ENCODE measurements at places on chromosomes 4 and X.

GRCh38 chr4:154497889-154498288 is 6.3 kb upstream of the DCHS2 start:
- no peak for DNase-seq

DNA sequence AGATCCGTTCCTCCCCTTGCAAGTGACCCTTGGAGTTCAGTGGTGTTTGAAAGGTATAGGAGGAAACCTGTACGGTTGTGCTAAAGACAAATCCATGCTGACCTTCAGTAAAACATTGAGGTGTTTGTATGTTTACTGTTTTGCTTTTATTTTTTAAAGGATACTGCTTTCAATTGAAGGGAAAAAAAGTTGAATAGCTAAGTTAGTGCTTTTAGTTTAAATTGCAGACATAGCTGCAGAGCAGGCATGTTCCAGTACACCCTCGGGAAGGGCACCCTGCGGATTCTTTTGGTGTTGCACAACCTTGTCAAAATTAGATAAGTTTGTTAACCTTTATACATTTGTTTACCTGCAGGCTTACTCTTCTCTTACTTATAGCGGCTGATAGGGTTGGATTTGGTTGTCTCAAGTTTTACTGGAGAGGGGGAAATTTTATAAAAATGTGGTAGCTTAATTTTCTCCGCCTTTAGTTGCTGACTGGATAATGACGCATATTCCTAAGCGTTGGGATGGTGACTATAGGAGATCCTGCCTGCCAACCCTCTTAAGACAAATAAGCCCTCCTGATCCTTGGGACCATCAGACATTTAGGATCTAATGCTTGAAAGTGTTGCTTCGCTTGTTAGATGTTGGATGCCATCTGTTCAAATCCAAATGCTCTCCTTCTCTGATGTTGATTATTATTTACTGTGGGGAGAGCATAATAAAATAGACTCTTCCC is 2.0 kb downstream of the RAPGEF2 start:
- DNase-seq: peak; percentile 5

DNA sequence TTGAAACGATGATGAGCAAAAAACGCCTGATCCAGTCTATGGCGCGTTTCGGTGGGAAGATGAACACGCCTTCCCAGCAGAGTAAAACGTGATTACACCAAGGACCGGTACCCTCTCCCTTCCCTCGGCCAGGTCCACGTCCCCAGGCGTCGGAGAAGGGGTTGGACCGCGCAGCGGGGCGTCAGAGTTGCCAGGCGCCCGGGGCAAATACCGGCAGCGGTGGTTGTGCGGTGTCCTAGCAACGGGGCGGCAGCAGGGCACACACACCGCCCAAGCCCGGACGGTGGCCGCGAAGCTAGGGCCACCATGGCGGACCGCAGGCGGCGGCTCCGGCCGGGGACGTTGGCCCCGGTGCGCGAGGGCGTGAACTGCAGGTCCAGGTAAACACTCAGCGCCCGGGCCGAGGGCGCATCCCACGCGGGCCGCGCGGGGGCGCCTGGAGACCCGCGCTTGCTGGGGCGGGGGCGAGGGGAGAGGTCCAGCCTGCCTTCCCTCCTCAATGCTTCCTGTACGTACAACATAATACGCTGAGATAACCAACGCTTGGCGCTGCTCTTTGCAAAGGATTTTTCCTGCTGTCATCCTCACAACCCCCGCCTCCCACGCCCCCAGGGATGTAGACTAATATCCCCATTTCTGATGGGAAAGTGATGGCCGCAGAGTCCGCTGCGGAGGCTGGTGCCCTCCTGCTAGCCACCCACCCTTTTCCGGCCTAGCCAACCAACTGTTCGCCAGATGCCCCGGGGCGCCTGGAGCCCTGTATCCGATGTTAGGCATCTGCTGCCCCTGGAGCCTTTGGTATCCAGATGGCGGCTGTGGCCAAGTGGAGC is at the start of gene FAM47E:
FAM47E (plus strand) TSS at position 281 of the 830 bp plus-strand sequence; CDS start at position 307, 26 bp downstream.
- peak; percentile 51 for DNase-seq

GRCh38 chrX:100663642-100664041 is 19.6 kb downstream of the SRPX2 start:
- DNase-seq: no peak

GRCh38 chr4:9870165-9870790 is 88.8 kb downstream of the DRD5 start:
- no peak for DNase-seq

GRCh38 chr4:149113804-149114430 is 671.7 kb upstream of the NR3C2 start:
- DNase-seq: no peak

DNA sequence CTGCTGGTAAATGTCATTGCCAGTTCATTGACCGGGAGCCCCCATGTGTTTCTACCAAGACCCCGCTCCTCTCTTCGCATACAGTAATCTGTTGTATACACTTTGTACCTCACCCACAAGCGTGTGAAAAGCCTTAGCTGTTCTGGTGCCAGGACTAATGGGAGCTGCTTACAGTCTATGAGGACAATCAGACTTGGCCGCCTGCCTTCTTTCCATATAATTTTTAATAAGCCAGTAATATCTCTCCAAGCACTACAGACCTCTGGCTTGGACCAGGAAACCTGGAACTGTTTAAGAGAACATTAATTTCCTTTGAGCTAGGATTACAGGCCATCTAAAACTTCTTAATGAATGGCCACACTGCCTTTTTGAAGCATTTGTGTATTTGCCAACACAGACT is 149.7 kb upstream of the MSX1 start:
- no peak for DNase-seq

DNA sequence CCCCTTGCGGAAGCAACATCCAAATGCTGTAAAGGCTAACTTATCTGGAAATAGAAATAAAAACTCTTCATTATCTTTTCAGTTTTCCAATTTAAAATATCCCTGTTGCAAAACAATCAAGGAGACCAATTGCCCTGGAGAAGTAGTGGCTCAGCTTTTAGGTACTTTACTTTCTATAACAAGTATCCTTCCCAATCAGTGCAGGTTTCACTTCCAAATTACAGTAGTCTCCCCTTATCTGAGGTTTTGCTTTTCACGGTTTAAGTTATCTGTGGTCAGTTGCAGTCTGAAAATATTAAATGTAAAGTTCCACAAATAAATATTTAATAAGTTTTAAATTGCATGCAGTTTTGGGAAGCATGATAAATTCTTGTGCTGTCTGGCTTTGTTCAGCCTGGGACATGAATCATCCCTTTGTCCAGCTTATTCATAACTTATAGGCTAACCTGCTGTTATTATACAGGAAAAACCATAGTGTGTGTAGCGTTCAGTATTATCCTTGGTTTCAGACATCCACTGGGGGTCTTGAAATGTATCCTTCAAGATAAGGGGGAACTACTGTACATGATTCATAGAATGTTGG is 973.1 kb upstream of the GRID2 start:
- DNase-seq: no peak

GRCh38 chr4:71184195-71184781 is 154.5 kb upstream of the SLC4A4 start:
- peak; percentile 7 for DNase-seq

- DNase-seq: no peak
Measured at GRCh38 chr4:123871341-123871740, 474.7 kb downstream of the SPRY1 start.

DNA sequence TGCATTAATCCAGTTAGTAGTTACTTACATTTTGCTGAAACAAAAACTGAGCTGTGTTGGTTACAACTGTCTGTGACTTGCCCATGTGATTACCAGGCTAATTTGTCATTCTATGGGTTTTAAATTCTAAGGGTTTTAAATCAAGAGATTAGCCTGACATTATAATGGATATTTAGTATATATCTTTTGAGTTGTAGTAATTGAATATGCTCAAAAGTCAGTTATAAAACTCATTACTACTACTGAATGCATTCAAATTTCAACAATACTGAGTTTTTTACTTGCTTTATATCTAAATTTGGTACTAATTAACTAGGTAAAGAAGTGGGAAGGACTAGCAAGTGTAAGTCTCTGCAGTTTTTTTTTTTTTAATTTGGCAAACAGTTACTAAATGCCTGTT is 14.7 kb downstream of the LARP7 start:
- DNase-seq: no peak

GRCh38 chrX:150450519-150451177 is 87.5 kb downstream of the MAMLD1 start:
- DNase-seq: no peak

- DNase-seq: no peak
Measured at GRCh38 chrX:138885886-138886285, 174.4 kb upstream of the FGF13 start.

- no peak for DNase-seq
Measured at GRCh38 chr4:128603081-128603480, 206.4 kb upstream of the JADE1 start.

- no peak for DNase-seq
Measured at GRCh38 chr4:79852305-79852730, 220.7 kb downstream of the ANTXR2 start.

- DNase-seq: no peak
Measured at GRCh38 chr4:2390784-2391421, 27.5 kb downstream of the ZFYVE28 start.

DNA sequence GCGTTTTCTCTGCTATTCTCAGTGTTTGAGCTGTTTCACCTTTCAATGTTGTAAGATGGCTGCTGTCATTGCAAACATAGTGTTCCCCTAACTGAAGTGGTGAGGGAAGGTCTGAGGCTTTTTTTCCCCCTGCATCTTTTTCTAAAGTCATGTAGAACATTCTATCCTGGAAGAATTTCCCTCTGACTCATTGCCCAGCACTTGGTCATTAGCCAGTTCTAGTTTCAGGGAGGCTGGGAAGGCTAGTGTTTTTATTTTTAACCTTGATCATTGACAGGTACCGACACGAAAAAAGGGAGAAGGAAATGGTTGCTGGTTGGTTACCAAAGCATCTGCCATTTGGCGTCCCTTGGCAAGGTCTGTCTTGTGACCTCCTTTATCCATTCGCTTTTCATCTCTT is 6.6 kb downstream of the LANCL3 start:
- DNase-seq: no peak

DNA sequence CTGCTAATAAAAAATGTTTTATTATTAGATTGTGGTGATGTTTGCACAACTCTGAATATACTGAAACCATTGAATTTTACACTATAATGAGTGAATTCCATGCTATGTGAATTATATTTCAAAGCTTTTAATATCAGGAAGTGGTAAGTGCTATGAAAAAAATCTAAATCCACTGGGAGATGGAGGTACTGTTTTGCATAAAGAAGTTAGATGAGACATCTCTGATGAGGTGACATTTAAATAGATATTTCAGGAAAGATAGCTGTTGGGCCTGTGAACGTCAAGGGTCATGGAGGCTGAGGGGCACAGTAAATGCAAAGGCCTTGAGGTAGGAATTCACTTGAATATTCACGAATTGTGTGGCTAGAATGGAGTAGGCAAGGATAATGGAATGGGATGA is 12.3 kb downstream of the DCUN1D4 start:
- no peak for DNase-seq

GRCh38 chrX:81377329-81377728 is 175.4 kb downstream of the SH3BGRL start:
- DNase-seq: no peak

DNA sequence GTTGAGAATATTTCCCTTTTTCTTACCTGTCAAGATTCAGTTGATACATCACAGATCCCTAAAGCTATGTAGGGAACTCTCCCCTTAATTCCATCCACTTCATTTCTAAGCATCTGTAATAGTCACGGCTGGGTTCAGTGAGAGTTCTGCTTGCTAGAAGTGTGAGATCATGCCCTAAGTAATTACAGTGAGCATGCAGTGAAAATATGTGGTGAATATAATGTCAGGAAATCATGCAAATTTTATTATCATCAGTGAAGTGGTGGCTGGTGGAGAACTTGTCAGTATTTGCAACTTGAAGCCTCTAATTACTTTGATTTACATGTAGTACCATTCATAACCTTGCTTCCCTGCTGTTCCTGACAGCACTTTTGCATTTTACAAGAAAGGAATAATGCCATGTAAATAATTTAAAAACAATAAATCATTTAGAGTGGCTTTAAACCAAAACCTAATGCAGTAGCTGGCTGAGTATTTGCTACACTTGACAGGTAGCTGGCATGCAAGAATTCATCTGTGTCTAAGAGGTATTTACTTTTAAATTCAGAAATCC is 28.3 kb upstream of the CFAP299 start:
- peak; percentile 99 for DNase-seq

GRCh38 chr4:10605746-10606482 is 78.7 kb downstream of the CLNK start:
- DNase-seq: no peak

- peak; percentile 46 for DNase-seq
Measured at GRCh38 chr4:48472794-48473193, 10.3 kb upstream of the SLC10A4 start.

- peak; percentile 23 for DNase-seq
Measured at GRCh38 chrX:107715331-107716117, 60.1 kb downstream of the TSC22D3 start.

- DNase-seq: no peak
Measured at GRCh38 chr4:69984030-69984443, 11.7 kb upstream of the STATH start.

DNA sequence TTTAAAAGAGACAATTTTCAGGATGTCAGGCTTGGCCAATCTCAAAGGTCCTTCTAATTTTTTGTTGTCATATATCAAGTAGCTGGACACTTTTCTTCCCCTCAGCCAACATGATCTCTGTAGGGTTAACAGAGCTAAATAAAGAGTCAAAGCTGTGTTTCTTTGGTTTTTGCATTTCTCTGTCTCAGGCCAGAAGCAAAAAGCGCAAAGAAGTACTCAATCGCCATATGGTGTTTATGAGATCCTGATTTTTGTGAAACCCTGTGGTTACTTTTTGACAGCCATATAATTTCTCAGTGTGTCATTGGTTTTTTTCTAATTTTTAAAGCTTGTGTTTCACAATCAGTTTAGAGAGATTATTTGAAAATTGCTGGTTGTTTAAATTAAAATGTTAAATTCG is 111.9 kb downstream of the MAPK10 start:
- DNase-seq: no peak

- no peak for DNase-seq
Measured at GRCh38 chr4:66571145-66571695, 900.9 kb upstream of the EPHA5 start.

- no peak for DNase-seq
Measured at GRCh38 chrX:1307626-1308340, 28.8 kb upstream of the IL3RA start.

GRCh38 chr4:98674404-98675173 is 16.2 kb upstream of the TSPAN5 start:
- DNase-seq: no peak

Measured in DMS79 treated with DMSO at 0.1 percent for 48 hours (cell line).